ENCODE measurements at places on chromosomes 3 and 15.
A peak's percentile ranks its signal among the peaks of the same experiment; 100 is the strongest.

- peak; percentile 88 for DNase-seq
These were observed at the start of gene DBR1 for GRCh38 chr3:138174421-138175131. TSS of gene DBR1 (minus strand) at chr3:138174921. CDS start at chr3:138174795, 126 bp downstream.

DNA sequence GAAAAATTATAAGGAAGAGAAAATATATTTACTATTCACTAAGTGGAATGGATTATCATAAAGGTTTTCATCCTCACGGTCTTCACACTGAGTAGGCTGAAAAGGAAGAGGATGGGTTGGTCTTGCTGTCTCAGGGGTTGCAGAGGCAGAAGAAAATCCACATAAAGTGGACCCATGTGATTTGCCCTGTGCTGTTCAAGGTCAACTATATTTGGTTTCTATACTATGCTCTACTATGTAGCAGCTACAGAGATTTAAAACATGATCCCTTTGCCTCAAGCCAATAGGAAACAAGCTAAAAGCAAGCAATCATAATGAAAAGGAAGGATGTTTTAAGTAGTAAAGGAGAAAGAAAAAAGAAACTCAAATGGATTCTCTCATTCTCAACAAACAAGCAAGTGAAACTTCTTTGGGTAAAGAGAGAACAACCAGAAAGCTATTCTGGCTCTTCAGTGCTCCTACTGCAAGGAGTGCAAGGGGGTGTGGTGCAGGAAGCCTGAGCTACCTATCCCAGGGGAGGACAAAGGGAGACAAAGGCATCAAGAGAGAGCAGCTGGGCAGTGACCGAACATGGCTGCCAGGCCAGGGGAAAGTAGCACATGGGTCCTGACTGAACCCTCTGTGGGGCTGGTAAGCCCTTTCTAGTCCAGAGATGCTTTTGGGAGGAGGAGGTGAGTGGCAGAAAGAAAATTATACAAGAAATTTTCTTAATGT lies 35.9 kb downstream of the SFMBT1 start:
- DNase-seq, result no peak

DNA sequence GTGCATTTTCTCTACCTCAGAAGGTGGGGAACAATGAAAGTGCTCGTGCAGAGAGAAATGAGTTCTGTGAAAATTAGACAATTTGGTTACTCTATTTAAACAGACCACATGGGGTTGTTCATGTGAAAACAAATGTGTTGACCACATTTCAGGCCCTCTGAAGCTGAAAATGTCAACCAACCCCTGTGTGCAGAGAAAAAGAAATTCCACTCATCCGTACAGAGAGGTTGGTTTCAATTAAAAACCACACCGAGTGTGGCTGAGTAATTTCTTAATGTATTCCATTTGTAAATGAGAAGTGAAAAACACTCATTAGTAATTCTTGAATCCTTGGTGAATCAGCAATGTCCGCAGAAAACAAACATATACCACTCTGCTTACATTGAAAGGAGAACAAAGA lies 46.9 kb upstream of the SLC7A14 start:
- no peak for DNase-seq

DNA sequence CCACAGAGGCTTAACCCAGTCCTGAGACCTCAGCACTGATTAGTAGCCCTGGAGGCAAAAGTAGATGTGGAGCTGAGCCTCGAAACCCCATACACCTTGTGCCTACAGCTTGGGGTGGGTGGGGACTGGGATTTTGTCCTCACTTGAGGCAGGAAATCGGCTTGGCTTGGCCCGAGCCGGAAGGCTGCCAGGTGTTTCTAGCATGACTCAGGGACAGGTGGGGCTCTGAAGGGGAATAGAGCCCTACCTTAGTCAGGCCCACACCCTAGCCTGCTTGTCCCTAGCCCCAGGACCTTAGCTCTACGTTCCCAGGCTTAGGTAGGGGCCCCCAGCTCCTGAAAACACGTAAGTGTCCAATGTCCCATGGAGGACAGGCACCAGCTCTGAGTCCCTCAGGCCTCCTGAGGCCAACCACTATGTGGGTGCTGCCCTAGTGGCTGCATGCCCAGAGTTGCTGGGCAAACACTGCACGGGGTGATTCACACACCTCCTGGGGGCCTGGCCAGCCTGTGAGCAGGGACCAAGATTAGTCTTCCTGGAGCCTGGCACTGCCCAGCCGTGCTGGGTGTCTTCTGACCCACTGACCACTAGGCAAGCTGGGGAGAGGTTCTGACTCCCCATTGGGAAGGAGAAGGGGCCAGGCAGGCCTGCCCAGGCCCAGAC lies 3.1 kb downstream of the MST1R start:
- peak; percentile 66 for DNase-seq

Data from RKO (cell line).